ENCODE measurements at places on chromosomes 3 and 15.

DNA sequence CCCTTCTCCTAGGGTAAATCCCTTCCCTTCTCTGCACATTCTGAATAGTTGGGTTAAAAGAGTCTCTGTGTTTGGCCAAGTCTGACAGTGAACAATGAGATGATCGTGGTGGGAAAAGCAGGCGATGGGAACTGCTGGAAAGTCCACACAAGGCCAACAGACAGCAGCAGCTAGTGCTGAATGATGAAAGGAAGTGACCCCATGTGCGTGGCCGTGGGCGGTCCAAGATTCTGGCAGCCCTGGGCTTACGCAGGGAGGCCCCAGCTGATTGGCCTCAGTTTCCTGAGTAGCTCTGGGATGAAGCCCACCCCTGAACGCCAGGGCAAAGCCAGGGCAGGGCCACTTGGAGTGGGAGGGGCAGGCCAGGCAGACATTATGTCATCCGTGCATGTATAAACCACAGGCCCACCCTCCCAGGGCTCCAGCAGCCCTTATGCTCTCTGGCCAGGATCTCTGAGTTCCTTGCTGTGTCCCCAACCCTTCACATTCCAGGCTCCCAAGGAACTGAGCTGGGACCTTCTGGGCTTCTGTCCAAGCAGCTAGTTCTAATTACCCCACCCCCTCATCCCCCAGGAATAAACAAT lies 57.8 kb downstream of the CDC25A start:
- no peak for DNase-seq

- DNase-seq: no peak
Measured at GRCh38 chr15:33722005-33722672, 246.2 kb upstream of the CHRM5 start.

- no peak for DNase-seq
Measured at GRCh38 chr3:2790266-2790815, 319.8 kb downstream of the IL5RA start.

DNA sequence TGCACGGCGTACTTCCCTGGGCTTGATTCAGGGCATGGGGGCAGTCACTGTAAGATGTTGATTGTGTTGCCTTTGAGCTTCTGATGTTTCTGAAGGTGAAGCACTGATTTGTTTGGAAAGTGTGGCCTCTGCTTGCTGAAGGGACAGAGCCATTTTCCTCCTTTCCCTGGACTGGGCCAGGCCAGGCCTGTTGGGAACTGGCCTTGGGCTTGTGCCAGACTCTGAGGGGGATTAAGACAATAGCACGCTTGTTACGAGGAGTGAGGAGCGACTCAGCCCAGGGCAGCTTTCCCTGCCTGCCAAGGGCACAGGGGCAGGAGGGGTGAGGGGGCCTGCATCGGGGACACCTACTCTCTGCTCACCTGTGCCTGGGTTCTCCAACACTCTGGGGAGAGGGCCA lies 42.9 kb downstream of the LINGO1 start:
- DNase-seq: no peak

GRCh38 chr15:70967646-70968045 lies 75.0 kb downstream of the LRRC49 start:
- no peak for DNase-seq

DNA sequence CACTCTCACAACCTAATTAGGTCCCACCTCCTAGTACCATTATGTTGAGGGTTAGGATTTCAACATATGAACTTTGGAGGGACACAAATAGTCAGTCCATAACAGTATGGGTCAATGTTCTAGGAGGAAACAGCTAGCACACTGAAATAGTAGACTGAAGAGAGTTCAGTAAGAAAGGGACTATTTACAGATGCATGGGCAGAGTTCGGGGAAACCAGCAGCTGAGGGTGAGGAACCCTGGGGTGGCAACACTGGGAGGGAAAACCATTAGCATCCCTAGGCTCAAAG lies 78.0 kb upstream of the PXYLP1 start:
- no peak for DNase-seq

DNA sequence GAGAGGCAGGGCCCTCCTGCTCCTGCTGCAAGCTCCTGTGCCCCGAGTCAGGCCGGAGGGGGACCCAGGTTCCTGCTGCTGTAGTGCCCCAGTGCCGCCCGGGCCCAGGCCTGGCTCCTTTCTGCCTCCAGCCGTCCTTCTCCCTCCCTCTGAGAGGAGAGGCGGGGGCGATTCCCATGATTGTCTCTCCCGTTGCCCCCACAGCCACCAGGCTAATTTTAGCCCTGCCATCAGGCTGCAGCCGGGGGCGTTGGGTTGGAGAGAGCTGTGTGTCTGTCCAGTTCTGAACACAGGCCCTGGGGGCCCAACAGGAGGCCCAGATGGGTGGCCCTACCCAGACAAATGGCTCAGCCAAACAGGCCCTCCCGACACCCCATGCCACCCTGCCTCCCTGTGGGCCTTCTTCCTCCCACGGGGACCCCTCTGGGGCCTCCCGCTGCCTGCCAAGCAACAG lies 214.8 kb downstream of the TBC1D2B start:
- DNase-seq: no peak

DNA sequence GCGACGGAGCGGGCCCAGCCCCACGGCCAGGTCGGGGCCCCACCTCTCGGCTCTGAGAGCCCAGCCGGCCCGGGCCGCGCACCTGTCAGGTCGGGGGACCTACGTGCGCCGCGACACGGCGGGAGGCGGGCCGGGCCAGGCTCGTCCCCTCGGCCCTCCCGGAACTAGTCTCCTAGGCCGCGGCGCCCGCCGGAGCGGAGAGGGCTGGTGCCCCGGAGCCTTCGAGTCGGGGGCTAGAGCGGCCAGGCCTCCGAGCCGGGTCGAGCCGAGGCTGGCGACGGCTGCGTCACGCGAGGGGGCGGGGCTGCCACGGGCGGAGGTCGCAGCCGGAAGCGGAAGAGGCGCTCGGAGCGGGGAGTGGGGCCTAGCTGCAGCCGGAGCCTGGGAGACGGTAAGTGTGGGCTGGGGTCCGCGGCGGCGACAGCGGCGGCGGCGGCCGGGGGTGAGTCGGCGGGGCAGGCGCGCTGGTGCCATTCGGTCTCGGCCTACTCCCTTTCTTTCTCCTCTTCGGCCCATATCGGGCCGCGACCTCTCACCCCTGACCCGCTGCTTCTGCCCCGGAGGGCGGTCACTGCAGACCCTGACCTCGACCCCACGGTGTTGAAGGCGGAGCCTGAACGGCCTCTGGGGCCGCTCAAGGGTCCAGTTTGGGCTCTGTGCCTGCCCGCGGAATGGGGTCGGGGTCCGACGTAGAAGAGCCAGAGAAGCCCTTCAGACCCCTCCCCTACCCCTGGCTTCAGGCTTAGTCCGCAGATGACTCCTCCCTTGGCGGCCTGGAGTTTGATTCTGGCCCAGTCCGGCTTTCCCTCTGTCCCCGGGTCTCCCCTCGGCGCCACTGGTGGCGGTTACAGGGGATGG lies at the start of gene CLK3:
Gene CLK3 (plus strand): TSS at position 329 of the 858 bp plus-strand sequence. CDS start 3,361 bp downstream, outside the sequence.
- DNase-seq: peak; percentile 46

DNA sequence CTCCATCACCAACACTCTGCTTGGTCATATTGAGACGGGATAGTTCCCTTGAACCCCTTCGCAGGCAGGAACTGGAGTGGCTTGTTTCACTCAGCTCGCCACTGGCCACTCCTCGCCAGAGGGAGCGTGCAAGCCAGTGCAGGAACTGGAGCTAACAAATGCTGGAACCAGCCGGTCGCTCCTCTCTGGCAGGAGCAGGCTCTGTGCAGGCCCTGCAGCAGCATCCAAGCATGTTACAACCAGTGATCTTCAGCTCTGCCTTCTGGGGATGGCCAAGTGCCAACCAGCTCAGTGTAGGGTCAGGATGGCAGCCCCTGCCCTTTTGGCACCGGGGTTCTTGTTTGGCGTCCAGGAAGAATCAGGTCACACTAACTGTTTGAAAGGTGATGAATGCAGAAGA lies 329.0 kb upstream of the AZI2 start:
- DNase-seq: no peak

GRCh38 chr3:117427081-117427480 lies 717.5 kb downstream of the TUSC7 start:
- DNase-seq: no peak
